Erythroblast (primary cell): ENCODE measurements at places on chromosomes 6 and 20.

GRCh38 chr6:159919011-159919511 is 28.3 kb downstream of the MAS1 start:
- no peak for DNase-seq

- DNase-seq = no peak
Observed at GRCh38 chr20:46566125-46566524, 15.7 kb upstream of the OCSTAMP start.

DNA sequence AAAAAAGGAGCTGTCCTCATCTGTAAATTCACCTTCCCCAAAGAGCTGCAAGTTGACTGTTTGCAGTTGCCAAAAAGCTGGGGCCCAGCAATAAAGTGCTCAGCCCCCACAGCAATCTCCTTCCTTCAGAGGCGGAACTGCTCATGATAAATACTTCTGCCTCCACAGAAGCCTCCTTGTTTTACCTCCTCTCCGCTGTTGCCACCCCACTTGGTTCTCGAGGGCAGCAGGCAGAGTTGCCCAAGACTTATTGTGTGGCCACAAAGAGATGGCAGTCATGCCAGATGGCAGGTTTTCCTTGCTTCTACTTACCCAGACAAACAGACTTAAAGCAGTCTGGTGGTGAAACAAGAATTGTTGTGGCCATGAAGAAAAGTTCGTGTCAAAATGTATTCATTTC is 66.3 kb downstream of the SLX4IP start:
- DNase-seq = peak; percentile 69

DNA sequence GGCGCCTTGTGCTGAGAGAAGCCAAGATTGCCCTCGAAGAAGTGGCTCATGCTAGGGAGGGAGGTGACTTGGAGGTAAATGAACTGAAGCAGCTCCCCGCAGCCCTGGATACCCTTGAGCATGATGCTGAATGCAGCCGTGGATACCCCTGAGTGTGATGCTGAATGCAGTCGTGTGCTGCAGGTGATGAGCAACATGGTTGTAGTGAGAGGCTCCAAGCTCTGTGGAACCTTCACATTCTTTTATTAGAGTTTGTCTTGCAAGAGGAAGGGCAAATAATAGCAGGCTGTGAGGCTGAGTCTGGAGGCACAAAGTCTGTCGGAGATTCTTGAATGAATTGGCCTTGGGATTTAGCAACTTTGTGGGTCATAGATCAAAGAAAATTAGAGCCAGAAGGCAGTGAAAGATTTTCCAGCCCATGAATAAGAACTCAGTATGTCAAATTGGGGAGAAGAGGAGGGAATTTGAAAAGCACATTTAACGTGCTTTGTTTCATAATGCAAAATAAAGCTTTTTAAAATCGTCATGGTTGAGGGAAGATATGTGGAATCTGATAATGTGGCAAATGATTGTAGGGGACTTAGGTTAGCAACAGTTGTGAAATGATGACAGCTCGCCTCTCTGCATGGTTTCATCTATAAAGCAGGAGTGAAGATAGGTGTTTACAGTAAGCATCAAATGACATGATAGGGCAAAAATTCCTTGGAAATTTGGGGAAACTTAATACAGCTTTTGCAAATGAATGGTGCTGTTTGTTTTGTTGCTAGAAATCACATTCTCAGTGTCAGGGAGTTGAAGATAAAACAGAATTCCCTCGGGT is 120.1 kb upstream of the TIAM2 start:
- DNase-seq = no peak

DNA sequence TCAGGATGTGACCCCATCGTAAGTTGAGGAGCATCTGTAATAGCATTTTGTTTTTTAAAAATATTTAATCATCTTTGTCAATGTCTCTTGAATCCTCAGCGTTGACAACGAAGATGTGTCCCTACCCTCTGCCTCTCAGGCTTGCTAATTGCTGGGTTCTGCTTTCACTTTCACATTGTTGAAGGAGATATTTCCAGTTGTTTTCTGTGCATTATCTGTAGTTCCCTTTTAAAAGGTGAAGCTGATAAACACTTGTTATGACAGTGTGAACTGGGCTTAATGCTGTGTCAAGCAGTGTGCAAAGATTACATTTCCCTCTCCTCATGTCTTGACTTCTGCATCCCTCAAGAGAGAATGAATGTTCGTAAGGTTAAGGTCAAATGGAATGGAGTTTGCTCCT is 54.9 kb downstream of the CSE1L start:
- peak; percentile 24 for DNase-seq

DNA sequence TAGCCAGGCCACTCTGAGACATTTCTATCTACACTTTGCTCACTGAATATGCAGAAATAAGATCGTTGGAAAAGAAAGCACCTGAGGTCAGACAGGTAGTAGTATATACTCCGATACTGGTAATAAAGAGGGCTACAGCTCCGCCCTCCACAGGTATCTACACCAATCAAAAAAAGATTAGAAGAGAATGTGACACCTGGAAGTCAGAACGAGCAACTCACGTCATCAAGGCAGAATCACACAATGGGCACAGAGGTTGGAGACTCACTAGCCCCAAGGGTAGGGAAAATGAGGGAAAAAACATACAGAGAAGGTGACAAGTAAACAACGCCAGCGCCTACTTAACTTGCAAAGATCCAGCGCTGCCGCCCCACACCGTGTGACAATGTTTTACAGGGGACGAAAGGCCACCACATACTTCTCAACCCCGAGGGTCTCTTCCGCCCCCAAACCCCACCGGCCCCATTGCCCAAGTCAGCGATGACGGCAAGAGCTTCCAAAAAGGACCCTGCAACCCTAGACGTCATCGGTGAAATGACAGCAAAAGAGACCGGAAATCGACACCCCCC is 653 bp downstream of the LMBRD1 start:
- DNase-seq = no peak

DNA sequence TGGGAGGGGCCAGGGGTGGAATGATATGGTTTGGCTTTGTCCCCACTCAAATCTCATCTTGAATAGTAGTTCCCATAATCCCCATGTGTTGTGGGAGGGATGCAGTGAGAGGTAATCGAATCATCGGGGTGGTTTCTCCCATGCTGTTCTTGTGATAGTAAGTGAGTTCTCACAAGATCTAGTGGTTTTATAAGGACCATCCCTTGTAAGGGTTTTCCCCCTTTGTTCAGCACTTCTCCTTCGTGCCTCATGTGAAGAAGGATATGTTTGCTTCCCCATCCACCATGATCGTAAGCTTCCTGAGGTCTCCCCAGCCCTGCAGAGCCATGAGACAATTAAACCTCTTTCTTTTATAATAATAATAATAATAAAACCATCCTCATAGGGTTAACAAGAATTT is 88.8 kb upstream of the PRND start:
- DNase-seq = no peak

GRCh38 chr20:22404419-22405170 is 179.8 kb downstream of the FOXA2 start:
- DNase-seq = no peak

GRCh38 chr6:129733290-129733689 is 23.3 kb upstream of the ARHGAP18 start:
- DNase-seq = no peak

DNA sequence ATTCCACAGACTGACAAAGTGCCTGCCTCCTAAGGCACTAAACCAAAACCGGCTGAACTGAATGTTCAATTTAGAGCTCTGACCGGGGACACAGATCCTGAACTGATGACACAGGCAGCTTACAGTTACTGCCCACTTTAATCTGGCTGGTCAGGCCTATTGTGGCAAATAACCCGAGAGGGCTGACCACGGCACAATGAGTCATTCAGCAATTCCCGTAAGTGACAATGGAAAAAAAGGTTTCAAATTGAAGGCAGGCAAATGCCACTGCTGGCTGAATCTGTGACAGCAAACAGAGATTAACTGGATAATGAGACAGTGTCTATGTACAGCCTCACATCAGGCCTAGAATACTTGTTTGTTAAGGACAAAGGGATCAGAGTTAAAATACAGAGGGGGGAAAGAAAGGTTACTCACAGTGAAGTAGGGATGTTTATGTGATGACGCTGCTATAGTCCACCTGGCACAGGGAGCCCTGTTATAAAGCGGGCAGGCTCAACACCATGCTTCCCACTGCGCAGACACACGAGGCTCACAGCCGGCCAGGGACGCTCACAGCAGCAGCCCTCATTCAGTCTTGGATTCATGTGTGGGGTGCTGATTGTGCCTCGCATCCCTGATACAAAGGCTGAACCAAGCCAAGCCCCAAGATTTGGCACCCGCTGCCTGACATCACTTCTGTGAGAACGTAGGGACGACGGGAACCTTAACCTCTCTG is 54.4 kb downstream of the RTN4IP1 start:
- DNase-seq = no peak

- DNase-seq = peak; percentile 45
Observed at GRCh38 chr20:59598625-59599310, 5.6 kb upstream of the PHACTR3 start.

- peak; percentile 58 for DNase-seq
Observed at GRCh38 chr6:3176562-3177355, 19.4 kb upstream of the TUBB2A start.

DNA sequence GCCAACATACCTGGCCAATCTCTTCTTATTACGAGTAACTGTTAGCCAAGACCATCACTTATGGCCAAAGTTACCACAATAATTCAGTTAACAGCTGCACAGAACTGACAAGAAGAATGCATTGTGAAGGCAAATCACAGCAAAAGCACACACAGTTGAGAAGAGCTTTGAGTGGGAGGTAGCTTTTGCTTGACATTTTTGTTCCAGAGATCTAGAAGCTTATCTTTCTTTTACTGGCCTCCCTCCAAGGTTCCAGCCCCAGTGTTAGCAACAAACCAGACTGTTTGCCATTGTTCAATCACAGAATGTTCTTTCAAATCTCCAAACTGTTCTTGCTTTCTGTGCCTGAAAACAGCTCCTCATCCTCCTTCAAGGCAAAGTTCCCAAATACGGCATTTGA is 35.9 kb upstream of the IRAK1BP1 start:
- DNase-seq = no peak

DNA sequence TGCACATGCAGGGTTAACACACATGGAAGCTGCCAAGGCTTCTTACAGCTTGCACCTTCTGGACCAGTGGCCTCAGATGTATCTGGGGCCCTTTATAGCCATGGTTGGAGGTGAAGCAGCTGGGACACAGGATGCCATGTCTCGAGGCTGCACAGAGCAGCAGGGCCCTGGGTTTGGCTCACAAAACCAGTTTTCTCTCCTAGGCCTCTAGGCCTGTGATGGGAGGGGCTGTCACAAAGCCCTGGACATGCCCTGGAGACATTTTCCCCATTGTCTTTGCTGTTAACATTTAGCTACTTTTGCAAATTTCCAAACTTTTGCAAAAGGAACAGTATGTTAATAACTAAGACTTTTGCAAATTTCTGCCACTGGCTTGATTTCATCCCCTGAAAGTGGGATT is 18.2 kb upstream of the GSTA1 start:
- no peak for DNase-seq

GRCh38 chr6:82494367-82494766 is 130.8 kb downstream of the TPBG start:
- no peak for DNase-seq

DNA sequence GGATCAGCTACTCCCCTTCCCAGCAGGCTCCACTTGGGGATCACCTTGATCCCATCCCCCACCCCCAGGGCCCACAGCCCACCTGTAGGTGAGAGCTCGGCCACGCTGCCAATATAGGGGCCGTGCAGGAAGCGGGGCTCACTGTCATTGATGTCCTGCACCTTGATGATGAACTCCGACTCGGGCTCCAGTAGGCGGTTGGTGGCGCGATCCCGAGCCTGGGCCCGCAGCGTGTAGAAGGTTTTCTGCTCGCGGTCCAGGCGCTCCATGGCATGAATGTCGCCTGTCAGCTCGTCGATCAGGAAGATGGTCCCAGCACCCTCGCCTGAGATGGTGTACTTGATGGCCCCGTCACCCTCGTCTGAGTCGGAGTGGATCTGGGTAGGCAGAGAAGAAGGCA is 67.4 kb downstream of the CDH22 start:
- no peak for DNase-seq

- no peak for DNase-seq
Observed at GRCh38 chr20:48461735-48462119, 366.1 kb downstream of the PREX1 start.

DNA sequence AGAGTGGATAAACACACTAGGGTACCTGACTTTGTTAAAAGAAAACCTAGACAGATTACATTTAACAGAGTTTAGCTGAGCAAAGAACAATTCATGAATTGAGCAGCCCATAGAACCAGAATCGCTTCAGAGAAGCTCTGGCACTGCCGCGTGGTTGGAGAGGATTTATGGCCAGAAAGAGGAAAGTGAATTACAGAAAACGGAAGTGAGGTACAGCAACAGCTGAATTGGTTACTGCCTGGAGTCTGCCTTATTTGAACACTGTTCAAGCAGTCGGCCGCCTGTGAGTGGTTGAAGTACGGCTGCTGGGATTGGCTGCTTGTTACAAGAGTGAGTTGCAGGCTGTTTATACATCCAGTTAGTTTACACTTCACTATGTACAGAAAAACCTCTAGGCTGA is 253.8 kb upstream of the CDYL start:
- no peak for DNase-seq
